Stimulated activated CD4-positive, alpha-beta T cell treated with anti-CD3 and anti-CD28 coated beads, TNF-alpha, amount 100 ng/mL, for 1 hour (primary cell): ENCODE measurements at places on chromosomes 16 and 17.

GRCh38 chr17:2180768-2181167 is 122.8 kb downstream of the SMG6 start:
- DNase-seq = no peak

- no peak for DNase-seq
Observed at GRCh38 chr17:77738751-77739531, 219.6 kb upstream of the TNRC6C start.

GRCh38 chr16:57991551-57992059 is 8.9 kb downstream of the ZNF319 start:
- no peak for DNase-seq

GRCh38 chr16:82867485-82867884 is 240.7 kb downstream of the CDH13 start:
- no peak for DNase-seq

GRCh38 chr17:81378941-81379511 is 16.2 kb upstream of the BAHCC1 start:
- no peak for DNase-seq

DNA sequence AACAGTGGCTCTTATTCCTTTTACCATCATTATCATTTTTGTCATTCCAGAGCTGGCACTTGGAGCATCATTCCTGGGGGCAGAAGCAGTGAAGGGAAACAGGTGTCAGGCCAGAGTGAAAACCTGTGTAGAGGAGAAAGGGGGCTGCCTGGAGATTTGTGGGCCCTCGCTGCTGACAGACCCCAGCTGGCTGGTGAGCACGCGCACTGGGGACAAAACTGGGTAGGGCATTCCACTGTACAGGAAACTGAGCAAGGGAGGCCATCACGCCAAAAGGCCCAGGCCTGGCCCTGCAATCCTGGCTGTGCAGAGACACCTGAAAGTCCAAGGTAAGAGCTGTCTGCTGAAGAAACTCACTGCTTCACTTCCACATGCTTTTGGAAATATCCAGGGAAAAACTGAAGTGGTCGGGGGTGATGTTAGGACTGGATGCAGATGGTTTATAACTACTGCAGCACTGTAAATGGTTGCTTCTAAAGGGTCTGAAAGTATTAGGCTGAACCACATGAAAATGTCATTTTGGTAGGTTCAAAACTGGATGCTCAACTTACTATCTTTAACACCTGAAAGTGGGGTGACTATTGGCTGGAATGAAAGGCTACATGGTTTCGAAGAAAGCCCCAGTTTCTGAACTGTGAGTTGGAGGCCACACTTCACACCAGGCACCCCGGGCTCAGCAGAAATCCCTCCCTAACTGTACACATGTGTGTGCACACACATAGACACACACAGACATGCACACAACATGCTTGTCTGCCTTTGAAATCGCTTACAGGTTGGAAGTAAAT is 225.0 kb downstream of the C16orf78 start:
- no peak for DNase-seq

DNA sequence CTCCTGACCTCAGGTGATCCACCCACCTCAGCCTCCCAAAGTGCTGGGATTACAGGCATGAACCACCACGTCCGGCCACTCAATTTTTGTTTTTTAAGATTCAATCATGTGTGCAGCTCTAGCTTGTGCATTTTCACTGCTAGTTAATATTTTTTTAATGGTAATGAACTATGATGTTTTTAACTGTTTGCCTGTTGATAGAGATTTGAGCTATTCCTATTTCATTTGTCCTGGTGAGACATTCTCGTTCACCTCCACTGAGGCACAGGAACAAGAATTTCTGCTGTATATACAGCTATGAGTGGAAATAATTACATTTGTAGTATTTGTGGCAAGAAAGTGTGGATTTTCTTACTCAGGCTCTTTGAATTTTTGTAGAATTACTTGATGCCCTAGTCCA is 137.7 kb upstream of the MYOCD start:
- no peak for DNase-seq

DNA sequence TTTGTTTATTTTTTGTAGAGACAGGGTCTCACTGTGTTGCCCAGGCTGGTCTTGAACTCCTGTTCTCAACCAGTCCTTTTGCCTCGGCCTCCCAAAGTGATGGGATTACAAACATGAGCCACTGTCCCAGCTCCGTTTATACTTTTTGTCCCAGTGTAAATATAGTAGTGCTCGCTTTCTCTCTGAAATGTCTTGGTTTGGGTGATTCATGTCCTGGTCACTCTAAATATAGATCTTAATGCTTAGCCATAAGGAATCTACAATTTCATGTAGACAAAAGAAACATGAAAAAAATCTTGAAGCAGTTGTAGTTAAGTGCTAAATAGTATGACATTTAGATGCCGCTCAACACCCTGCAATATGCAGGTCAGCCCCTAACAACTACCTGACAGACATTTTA is 126.9 kb downstream of the KATNIP start:
- DNase-seq = no peak

- no peak for DNase-seq
Observed at GRCh38 chr17:35651467-35651866, 64.3 kb downstream of the AP2B1 start.

GRCh38 chr17:78892520-78892919 is 10.5 kb downstream of the CEP295NL start:
- no peak for DNase-seq

DNA sequence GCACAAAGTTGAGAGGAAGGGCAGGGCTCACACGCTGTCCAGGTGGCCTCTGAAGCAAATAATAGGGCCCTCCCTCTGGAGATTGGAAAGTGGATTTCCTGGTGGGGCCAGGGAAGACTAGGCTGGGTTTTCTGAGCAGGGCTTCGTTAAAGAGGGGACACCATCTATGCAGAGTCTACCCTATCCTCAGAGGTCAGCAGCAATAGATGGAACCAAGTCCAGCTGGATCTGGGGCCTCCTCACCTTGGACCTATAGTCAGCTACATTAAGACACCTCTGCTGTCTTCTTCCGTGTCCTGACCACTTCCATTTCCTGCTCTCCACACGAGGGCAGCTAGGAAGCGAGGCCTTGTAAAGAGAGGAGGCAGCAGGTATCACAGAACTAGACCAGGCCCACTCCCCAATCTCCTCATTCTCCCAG is 14.7 kb upstream of the ST6GALNAC1 start:
- no peak for DNase-seq

DNA sequence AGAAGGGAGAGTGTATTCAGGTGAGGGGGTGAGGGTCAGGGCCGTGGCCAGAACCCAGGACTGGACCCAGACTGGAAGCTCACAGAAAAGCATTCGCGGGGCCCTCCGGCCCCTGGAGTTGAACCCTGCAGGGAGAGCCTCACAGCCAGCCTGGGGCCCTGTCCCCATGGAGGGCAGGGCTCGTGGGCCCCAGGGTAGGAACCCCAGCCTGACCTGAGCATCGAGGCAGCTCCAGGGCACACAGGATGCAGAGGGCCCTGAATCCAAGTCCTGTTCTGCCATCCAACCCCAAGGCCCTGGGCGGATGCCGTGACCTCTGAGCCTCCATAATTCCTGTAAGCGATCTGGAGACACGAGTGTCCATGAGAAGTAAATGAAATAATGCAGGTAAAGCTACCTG is 79.1 kb downstream of the MGAT5B start:
- DNase-seq = no peak

DNA sequence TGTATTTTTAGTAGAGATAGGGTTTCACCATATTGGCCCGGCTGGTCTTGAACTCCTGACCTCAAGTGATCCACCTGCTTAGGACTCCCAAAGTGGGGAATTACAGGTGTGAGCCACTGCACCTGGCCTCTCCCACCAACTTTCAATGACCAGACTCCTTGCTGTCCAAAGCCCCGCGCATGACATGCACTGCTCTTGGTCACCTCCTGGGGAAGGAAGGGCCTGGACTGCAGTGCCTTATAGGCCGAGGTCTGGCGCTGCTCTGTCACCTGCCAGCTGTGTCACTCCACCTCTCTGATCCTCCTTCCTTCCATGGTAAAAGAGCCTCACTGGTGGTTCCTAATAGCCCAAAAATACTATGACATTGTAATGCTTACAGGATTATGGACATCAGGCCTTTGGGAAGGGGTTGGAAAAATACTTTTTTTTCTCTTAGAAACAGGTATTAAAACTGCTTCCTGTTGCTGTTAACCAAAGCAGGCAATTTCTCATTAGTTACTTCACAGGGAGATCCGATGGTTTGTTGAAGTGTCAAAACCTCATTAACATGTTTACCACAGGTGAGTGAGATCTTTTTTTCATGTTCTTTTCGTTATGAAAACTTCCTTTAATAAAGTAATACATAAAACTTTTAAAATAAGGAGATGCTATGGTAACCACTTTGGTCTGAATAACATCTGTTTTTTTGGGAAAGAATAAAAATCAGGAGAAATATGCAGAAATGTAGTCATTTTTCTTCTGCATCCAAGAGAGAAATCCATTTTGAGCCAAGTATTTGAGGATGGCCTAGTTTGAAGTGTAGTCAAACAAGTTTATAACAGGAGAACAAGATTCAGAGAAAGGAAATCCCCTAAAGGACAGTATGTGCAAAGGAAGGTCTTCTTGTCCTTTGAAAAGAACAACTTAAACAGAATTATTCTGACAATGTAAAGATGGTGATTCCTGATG is 35.5 kb downstream of the GRB7 start:
- DNase-seq = no peak

DNA sequence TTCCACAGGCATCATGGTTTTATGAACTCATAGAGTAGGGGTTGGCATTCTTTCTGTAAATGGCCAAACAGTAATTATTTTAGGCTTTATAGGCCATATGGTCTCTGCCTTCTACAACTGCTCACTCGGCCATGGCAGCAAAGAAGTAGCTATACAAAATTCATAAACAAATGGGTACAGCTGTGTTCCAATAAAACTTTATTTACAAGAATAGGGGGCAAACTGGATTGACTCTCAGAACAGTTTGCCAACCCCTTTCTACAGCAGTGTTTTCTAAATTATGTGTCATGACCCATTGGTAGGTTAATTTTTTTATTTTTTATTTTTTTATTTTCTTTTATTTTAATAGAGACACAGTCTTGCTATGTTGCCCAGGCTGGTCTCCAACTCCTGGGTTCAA is 20.4 kb downstream of the GOT2 start:
- DNase-seq = no peak

GRCh38 chr16:9599415-9600120 is 508.1 kb downstream of the HAPSTR1 start:
- no peak for DNase-seq

- DNase-seq = no peak
Observed at GRCh38 chr17:72898725-72899124, 193.8 kb downstream of the SLC39A11 start.

DNA sequence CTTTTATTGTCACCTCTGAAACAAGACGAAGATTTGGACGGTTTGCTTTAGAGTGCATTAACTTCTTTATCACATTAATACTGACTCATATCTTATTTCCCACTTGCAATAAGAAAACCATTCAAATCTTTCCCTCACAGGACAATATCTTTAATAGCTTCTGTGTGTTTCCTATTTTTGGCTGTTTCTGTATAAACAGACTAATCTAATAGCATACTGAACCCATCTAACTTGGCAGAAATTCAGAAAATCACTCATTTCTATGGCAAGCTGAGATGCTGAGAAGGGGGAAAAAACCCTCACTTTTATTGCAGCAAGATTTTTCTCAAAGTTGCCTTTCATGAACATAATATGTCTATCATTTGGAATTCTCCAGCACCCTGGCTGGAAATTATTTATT is 524.9 kb downstream of the WWOX start:
- DNase-seq = no peak

GRCh38 chr16:10957771-10958482 is 13.6 kb downstream of the CLEC16A start:
- no peak for DNase-seq

GRCh38 chr17:28712032-28712704 is 480 bp upstream of the PROCA1 start:
- DNase-seq = peak; percentile 37

DNA sequence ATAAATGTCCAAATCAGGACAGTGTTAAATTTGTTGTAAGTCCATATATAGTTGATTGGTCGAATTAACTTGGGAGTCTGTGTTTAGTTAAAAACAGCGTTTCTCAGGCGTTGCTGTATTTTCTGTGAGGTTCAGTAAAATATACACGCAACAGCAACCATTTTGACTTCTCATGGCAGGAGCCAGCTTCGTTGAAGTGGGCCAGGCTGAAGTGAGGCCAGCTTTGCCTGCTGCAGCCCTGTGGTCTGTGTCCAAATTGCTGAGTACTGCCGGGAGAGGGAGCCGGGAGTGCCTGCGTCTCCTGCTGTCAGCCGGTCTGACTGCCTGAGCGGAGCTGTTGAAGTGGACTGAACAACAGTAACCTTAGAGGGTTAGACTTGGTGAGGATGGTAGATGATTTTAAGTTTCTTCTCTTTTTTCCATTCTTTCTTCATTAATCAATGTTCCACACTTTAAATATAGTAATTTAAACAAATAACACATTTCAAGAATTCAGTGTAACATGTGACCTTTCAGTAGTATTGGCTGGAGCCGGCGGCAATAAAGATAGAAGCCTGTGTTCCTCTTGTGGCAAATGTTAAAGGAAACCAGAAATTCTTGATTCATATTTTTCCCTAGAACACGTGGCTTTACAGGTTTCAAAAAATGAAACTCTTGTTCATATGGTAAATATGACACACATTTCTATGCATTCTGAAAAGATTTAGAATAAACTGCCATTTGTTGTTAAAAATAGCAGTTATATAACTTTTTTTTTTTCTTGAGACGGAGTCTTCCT is 37.0 kb upstream of the ZNF750 start:
- no peak for DNase-seq

DNA sequence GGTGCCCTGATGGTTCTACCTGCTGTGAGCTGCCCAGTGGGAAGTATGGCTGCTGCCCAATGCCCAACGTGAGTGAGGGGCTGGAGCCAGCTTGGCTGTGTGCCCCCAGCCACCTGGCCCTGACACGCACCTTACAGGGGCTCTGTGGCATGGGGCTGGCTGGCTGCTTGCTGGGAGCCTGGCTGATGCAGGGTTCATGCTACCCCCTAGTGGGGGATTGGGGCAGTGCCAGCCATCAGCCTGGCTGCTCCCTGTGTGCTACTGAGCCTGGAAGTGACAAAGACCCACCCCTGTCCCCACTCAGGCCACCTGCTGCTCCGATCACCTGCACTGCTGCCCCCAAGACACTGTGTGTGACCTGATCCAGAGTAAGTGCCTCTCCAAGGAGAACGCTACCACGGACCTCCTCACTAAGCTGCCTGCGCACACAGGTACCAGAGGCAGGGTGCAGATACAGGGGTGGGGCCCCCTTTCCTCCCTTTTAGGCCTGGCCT is 5.7 kb downstream of the GRN start:
- peak; percentile 47 for DNase-seq

GRCh38 chr17:12693640-12694039 is 27.9 kb downstream of the MYOCD start:
- no peak for DNase-seq

DNA sequence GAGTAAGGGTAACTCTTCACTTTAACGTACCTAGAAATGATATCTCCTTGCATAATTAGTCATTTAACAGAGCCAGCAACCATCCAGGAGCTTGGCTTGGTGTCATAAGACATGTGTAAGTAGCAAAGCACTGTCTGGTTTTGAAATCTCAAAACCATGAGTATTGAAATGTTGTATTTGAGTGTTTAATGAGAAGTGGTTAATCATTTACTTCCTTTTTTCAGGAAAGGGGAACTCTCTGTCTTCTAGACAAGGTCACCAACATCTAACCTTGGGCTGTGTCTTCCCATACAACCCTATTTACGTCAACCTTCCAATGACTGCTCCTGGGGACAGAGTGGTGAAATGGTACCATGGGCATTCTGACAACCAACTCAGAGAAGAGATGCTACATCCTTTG is 27.1 kb downstream of the PMP22 start:
- no peak for DNase-seq
